Hematopoietic multipotent progenitor cell (in vitro differentiated cells): ENCODE measurements at places on chromosomes 1 and 21. TPM values are rescaled to one million over a fixed set of nuclear protein-coding genes. Genes with fewer than 3 reads are reported as not detected.

Gene PTAFR
- total RNA-seq, result 5.4 TPM

DNA sequence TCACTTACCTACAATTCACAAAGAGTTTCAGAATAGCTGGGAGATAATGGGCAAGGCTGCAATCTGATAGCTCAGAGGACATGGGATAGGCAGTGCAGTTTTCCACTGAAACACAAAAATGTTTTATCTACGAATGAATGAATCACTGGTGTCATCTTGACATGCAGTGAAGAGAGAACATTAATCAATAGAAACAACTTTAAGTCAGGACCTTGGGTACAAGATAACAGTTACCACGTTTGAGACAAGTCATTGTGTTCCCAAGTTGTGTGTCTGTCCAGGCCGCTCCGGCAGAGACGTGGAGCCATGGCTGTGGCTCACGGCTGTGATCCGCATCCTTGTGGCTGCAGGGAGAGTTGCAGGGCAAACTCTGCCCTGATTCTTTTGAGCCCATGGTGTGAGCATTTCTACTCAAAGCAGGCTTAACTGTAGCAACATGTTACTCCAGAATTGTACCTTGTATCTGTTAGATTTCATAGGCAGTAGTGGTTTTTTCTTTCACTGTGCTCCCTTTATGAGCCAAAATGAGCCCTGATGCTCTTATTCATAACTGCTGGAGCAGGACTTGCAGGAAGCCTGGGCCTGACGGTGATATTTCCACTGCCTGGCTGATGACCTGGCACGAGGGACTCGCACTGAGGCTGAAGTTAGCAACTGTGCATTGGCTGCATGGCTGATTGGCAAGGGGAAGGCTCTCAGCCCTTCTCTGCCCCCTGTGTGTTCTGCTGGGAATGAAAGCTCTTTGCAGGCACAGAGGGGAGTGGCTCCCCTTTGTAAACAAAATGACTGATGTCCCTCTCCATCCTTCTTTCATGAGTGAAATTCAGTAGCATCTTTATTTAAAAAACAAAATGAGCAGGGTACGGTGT, 465.2 kb downstream of the AJAP1 start:
- DNase-seq, result no peak

DNA sequence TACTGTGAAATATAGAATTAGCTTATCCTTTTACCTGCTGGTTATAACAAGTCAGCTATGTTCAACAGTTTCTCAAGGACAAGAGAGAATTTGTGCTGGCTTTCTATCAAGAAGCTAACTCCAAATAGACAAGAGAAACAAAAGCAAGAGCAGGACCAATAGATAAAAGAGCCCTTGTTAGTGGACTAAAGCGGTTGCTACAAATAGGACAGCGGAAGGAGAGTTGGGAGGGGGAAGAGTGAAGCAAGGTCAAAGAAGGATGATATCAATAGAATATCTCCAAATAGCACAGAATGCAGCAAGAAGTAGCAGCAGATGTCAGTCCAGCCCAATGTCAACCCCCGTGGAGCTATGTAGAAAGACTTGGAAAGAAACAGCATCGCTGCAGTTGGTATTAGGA, 53.0 kb upstream of the AKT3 start:
- no peak for DNase-seq

GRCh38 chr1:221230605-221231004, 351.4 kb downstream of the HLX start:
- DNase-seq, result no peak

DNA sequence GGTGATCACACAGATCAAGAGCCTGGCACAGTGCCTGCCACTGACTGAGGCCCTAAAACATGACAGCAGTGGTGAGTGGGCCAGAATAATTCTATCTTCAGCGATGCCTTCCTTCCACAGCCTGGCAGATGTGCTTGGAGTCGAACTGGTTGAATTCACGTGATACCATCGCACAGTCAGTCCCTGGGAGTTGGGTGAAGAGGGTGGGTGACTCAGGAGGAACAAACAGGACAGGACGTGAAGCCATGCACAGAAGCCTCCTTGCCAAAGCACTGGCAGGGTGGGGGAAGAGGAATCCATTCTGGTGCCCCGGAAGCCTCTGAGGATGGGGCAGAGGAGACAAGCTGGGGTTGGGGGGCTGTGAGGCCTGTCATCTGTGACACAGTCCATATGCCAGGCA, 80.3 kb upstream of the WNT4 start:
- DNase-seq, result no peak

GRCh38 chr1:100051401-100051800, 81.3 kb downstream of the SASS6 start:
- DNase-seq, result no peak

- DNase-seq, result peak; percentile 55
Measured at GRCh38 chr1:13700521-13701270, 708 bp downstream of the PRDM2 start.

Gene RAB4A
- total RNA-seq, result 20.7 TPM

Gene CSF3R
- total RNA-seq, result 166 TPM

- DNase-seq, result peak; percentile 46
Measured at GRCh38 chr21:43865540-43866259, 677 bp downstream of the AGPAT3 start.

Gene SLC1A7
- total RNA-seq, result not detected

GRCh38 chr1:184429335-184429734, 42.5 kb downstream of the C1orf21 start:
- DNase-seq, result no peak
